Stimulated activated CD8-positive, alpha-beta memory T cell treated with anti-CD3 and anti-CD28 coated beads, Interleukin-4, amount 100 ng/mL, for 4 hours (primary cell): ENCODE measurements at places on chromosomes 4 and X.

DNA sequence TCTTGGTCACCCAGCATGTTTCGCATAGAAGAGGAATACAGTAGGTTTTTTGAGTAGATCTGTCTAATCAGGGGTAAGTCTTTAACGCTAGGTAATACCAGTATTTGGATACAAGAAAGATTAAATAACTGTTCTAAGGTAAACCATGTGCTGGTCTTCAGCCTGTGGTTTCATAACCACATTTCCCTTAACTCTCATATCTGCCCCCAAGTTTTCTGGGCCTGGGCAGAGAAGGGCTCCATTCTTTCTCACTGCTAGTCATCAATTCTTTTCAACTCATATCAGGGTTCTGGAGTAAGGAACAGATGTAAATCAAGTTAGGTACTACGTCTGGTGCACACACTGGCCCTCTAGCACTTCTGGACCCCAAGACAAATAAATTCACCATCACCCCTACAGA lies 49.0 kb downstream of the DHX15 start:
- DNase-seq = no peak

- no peak for DNase-seq
These were observed 70.5 kb downstream of the HADH start for GRCh38 chr4:108060164-108060563.

- no peak for DNase-seq
These were observed 26.9 kb upstream of the BEX4 start for GRCh38 chrX:103187953-103188475.

- DNase-seq = no peak
These were observed 117.4 kb upstream of the EDNRA start for GRCh38 chr4:147363514-147363913.

- no peak for DNase-seq
These were observed 467.6 kb upstream of the CNKSR2 start for GRCh38 chrX:20906571-20906970.

- no peak for DNase-seq
These were observed 27.0 kb upstream of the PRPS1 start for GRCh38 chrX:107601326-107601725.

DNA sequence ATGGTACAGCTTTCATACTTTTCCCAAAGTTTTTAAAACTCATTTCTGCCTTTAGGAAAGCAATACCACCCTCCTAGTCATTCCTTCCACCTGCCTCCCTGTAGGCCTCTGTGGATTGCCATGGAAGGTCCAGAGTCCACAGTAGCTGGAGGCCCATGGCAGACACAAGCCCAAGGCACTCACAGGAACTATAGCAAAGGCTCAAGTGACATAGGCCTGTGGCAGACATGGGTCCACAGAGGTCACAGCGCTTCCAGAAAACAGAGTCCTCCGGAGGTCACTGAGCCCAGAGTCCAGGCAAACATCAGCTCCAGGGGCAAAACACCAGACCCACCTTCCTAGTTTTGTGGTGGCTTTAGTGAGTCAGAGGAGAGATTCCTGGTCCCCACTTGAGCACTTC lies 147.6 kb upstream of the ATP6AP2 start:
- no peak for DNase-seq

DNA sequence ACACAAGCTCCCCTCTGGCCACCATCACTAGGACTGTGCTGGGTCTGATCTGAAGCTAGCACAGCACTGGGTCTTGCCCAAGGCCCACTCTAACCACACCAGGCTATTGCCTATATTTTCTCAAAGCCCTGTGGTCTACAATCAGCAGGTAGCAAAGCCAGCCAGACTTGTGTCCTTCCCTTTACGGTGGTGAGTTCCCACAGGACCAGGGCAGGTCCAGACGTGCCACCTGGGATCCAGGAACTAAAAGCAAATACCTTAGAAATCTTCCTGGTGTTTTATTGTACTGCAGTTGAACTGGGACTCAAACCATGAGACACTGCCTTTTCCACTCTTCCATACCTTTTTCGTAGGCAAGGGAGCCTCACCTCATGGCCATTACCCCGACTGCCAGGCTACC lies 9.0 kb upstream of the MAGEC2 start:
- no peak for DNase-seq

DNA sequence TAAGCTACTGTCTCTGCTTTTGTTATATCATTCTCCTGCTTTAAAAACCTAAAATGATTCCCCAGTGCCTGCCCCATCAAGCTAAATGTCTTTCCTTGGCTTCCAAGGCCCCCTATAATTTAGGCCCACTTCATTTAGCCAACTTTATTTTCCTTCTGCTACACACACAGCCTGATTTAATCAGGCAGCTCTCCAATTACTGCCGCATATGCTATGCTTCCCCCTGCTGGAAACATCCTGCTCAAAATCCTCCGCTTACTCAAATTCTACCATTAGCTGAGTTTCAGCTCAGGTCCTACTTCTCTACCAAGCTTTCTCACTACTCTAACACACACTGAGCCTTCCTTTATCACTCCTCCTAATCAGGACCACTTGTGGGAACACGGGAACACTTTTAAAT lies 17.0 kb downstream of the LAMP2 start:
- no peak for DNase-seq

DNA sequence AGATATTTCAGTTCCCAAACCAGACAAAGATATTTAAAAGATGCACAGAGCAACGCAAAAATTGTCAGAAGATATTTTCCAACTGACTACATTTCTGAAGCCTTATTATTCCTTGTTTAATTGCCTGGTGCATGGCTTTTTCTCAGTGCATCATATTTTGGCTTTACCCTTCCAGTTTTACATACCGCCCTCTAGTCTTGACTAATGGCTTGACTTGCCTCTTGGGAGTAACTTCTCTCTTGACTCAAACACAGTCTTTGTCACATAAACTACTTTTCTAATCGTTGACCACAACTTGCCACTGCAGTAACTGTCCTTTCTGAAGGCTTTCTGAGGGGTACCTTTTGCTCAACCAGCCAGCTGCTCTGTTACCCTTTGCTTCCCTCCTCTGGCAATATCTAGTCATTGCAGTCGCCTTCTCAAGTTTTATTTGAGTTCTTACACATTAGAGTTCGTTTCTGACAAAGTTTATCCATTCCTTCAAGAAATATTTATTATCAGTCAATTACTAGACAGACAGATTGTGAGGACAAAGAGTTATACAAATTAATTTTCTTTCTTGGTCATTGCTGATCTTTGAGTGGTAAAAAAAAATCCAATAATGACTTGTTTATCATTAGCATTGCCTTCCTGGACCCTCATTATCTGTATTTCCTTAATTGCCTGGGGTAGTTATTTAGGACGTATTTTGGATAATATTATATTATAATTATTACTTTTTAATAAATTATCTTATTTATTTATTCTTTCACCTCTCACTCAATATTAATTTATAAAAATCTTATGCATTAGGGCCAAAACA lies 506.9 kb upstream of the PCDH10 start:
- no peak for DNase-seq

DNA sequence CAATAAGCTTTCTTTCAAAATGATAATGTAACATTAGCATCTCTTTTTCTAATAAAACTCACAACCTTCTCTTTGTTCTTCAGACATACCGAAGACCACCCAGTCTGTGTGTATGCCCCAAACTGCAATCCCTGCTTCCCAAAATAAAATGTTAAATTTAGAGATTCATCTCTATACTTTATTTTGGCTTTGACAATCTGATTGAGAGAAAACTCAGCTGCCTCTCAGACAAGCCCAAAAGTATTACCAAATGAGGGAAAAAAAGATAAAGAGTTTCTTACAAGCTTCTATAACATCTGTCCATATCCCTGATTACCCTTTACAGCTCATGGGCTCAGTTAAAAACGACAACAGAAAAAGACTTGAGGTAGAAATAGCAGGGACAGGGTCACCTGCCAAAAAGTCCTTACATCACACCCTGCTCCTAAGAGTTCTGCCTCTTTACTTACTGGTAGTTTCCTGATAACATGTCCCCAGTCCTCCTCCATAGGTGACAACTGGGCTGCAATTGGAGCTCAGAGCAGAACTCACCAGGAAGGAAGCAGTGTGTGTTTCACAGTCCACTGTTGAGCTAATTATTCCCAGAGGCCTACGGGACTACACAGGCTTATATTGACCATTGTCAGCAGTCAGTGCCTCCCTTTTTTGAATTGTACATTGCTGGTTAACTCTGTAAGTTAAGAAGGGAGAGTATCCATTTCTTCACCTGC lies 70.9 kb upstream of the FAM9C start:
- DNase-seq = no peak

DNA sequence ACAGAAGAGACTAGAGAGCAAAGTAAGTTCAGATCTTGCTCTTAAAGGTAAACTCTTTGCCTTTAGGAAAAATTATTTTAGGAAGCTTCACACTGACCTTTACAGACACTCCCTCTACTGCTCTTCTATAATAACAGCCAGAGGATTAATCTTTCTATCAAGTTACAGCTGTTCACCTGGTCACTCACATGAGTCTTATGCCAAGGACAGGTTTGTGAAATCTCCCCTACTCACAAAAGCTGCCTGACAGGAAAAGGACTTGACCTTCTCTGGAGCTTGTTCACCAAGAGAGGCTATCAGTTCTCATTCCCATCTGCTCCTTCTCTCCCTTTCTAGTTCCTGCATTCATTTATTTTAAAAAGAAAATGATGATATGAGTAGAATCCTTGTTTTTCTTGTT lies 117.3 kb downstream of the C4orf51 start:
- no peak for DNase-seq

DNA sequence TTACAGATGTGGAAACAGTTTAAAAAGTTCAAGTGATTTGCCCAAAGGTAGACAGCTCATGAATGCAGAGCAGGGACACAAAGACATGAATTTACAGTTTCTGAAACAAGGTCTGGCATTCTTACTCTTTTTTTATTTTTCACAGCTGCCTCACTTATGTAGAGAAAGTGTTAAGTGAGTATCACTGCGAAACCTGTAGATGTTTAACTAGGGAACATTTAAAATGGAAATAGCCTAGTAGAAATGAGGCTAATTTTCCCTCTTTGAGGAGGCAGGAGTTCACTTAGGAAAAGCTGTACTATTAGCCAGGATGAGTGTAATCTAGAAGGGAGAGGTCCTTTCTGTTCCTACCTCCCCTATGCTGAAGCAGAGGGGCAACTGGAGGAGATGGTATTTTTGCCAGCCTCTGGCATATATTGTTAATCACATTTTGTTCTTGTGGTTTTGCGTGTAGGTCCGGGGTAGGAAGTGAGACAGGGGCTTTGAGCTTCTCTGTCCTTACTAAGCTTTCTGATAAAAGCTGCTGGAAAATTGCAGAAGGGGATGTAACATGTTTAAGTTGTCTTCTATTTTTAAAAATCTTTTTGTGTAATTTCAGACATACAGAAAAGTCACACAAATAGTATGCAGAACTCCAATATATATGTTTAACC lies 492.8 kb upstream of the NR3C2 start:
- no peak for DNase-seq
